ENCODE measurements at places on chromosomes 16 and 17. TPM values are rescaled to one million over a fixed set of nuclear protein-coding genes. Genes with fewer than 3 reads are reported as not detected.

KCNH4 gene
- 0.06 TPM for total RNA-seq

HOXB3 gene
- total RNA-seq, result 35.8 TPM

CACNG4 gene
- 0.15 TPM for total RNA-seq

KARS1 gene
- total RNA-seq, result 102 TPM

UTP4 gene
- 20.8 TPM for total RNA-seq

SLC7A6OS gene
- 13.9 TPM for total RNA-seq

YPEL3 gene
- total RNA-seq, result 58.2 TPM

ZG16 gene
- 1,793 TPM for total RNA-seq

ABCA6 gene
- total RNA-seq, result 9.0 TPM

TOX3 gene
- total RNA-seq, result 51.7 TPM

DNAJA2 gene
- 61.0 TPM for total RNA-seq

DBNDD1 gene
- 4.9 TPM for total RNA-seq

TLCD3A gene
- total RNA-seq, result 11.3 TPM

C17orf113 gene
- 2.5 TPM for total RNA-seq

MPO gene
- total RNA-seq, result not detected

NCOR1 gene
- total RNA-seq, result 257 TPM

TPSAB1 gene
- 5.7 TPM for total RNA-seq

KNOP1 gene
- total RNA-seq, result 22.8 TPM

PDK2 gene
- total RNA-seq, result 71.4 TPM

ITGAX gene
- total RNA-seq, result 1.6 TPM

TGFB1I1 gene
- 42.8 TPM for total RNA-seq

EPN3 gene
- total RNA-seq, result 58.5 TPM

JPT1 gene
- 220 TPM for total RNA-seq

SCNN1B gene
- total RNA-seq, result 322 TPM

LAT gene
- total RNA-seq, result 7.2 TPM

HNF1B gene
- 40.6 TPM for total RNA-seq

TOM1L1 gene
- 64.0 TPM for total RNA-seq

EVPLL gene
- 0.12 TPM for total RNA-seq

ZNF594 gene
- total RNA-seq, result 3.7 TPM

NEUROD2 gene
- not detected for total RNA-seq

MYH1 gene
- total RNA-seq, result not detected

SRCIN1 gene
- 3.1 TPM for total RNA-seq

ALOX12 gene
- total RNA-seq, result not detected

GDPD3 gene
- 62.3 TPM for total RNA-seq

SGCA gene
- total RNA-seq, result 4.7 TPM

PIP4K2B gene
- 14.1 TPM for total RNA-seq

CYBA gene
- 382 TPM for total RNA-seq

TBC1D28 gene
- total RNA-seq, result not detected

NUDT7 gene
- total RNA-seq, result 15.3 TPM

ST6GALNAC1 gene
- total RNA-seq, result 322 TPM

AURKB gene
- total RNA-seq, result 22.4 TPM

CMTM2 gene
- total RNA-seq, result not detected

OR1G1 gene
- total RNA-seq, result not detected

IL17C gene
- not detected for total RNA-seq

ENO3 gene
- total RNA-seq, result 7.3 TPM

ZG16B gene
- 40.9 TPM for total RNA-seq

KRTAP4-5 gene
- not detected for total RNA-seq

TPSG1 gene
- total RNA-seq, result 124 TPM

LPO gene
- total RNA-seq, result not detected

SDR42E2 gene
- total RNA-seq, result not detected

CD300H gene
- not detected for total RNA-seq

KRTAP9-8 gene
- not detected for total RNA-seq

ZNF205 gene
- 8.2 TPM for total RNA-seq

HCRT gene
- total RNA-seq, result not detected

CLDN7 gene
- total RNA-seq, result 997 TPM

C17orf78 gene
- not detected for total RNA-seq

FBXL16 gene
- total RNA-seq, result 3.1 TPM

ENPP7 gene
- 0.17 TPM for total RNA-seq

TMED6 gene
- total RNA-seq, result 9.4 TPM
